ENCODE measurements at places on chromosomes 5 and 9.

- no peak for DNase-seq
Measured at GRCh38 chr9:82558346-82558745, 504.6 kb downstream of the RASEF start.

GRCh38 chr5:80667384-80667783 lies 12.6 kb upstream of the DHFR start:
- no peak for DNase-seq

DNA sequence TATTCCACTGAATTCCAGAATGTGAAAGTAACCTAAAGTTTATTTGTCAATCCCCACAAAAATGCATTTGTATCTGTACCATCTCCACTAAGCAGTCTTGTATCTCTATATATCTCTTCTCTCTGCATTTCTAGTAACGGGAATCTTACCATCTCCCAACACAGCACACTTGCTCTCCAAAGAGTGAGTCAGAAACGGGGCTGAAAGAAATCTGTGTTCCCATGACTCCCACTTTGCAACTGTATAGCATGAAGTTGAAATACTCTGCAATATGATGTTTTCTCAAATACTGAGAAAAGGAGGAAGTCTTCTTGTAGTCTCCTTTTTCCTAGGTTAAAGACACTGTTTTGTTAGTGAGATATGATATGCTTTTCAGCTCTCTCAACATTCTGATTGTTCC lies 848.8 kb upstream of the ACO1 start:
- DNase-seq: no peak

GRCh38 chr5:10607023-10607665 lies 43.3 kb downstream of the ANKRD33B start:
- no peak for DNase-seq

DNA sequence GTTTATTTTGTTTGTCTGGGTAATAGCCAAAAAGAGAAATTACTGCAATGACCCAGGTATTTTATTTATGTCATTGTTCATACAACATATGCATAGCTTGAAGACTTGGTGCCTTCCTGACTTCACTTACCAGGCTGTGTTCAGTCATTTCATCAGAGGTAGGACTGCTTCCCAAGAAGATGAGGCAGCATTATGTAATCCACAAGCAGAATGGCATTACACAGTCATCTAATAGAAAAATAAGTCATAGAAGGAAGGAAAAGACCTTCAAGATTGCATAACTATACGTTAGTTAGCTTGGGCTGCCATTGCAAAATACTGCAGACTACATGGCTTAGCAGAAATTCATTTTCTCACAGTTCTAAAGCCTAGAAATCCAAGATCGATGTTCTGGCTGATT lies 167.5 kb downstream of the NMUR2 start:
- DNase-seq: no peak

Measured in stimulated activated CD4-positive, alpha-beta T cell treated with anti-CD3 and anti-CD28 coated beads, Interleukin-4, amount 100 ng/mL, for 24 hours (primary cell).